Activated naive CD8-positive, alpha-beta T cell treated with anti-CD3 and anti-CD28 coated beads, Interleukin-2, amount 10 ng/mL, durations not matched to agents 7 days and 5 days (primary cell): ENCODE measurements at places on chromosomes 4 and X.
A peak's percentile ranks its signal among the peaks of the same experiment; 100 is the strongest.

- DNase-seq = no peak
Observed at GRCh38 chrX:136541294-136541693, 9.3 kb downstream of the VGLL1 start.

DNA sequence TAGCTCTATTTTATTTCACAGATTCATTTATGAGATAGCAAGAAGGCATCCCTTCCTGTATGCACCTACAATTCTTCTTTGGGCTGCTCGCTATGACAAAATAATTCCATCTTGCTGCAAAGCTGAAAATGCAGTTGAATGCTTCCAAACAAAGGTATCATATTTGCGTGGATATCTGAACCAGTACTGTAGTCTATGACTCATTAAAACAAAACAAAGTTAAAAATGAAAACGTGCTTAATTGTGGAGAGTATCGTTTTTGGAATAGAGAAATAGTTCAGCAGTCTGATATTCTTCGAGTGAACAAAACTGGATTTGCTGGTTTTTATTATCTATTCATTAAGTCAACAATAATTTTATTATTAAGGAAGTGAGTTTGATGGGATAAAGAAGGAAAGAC, 6.3 kb downstream of the AFP start:
- DNase-seq = no peak

DNA sequence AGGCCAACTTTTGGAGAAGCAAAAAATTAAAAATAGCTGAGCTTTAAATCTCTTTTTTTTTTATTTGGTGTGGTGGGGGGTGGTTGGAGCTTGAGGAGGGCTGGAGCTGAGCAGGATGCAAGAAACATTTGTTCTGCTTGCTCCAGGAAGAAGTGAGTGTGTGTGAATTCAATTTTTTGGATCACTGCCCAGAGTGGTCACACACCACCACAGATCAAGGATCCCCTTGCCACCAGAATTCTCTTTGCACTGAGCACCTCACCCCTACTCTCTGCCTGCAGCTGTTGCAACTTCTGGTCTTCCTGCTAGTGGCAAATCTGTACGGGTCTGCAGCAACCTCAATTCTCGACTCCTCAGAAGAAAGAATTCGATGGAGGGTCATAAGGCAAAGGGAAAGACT, 19.9 kb upstream of the PLP1 start:
- no peak for DNase-seq

GRCh38 chr4:174708381-174708780, 120.7 kb downstream of the GLRA3 start:
- DNase-seq = no peak

GRCh38 chrX:115339441-115340025, 50.0 kb downstream of the LUZP4 start:
- no peak for DNase-seq

- DNase-seq = peak; percentile 41
Observed at GRCh38 chr4:173538148-173538908, 8.3 kb upstream of the HAND2 start.

- DNase-seq = no peak
Observed at GRCh38 chr4:149766135-149766534, 49.5 kb downstream of the IQCM start.

DNA sequence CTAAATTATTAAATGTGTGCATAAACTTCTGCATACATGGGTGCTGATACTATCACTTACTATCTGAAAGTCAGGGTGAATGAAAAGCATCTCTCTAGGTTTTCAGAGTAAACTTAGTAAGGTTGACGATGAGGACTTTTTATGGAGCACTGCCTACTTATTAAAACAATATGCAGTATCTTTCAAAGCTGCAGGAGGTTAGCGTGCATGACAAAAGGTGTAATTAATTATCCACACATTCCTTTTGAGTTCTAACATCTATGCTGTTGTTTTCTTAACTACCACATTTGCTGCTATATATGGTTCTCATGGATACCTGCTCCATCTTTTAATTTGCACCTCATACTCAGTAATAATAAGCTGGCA, 256.2 kb downstream of the FSTL5 start:
- DNase-seq = no peak

GRCh38 chrX:10109695-10110094, 47.1 kb upstream of the CLCN4 start:
- no peak for DNase-seq
